ENCODE measurements at places on chromosomes 7 and 10. TPM values are rescaled to one million over a fixed set of nuclear protein-coding genes. Genes with fewer than 3 reads are reported as not detected.

Gene LIPF
- not detected for polyA plus RNA-seq

Gene ZCCHC24
- polyA plus RNA-seq = not detected

Gene CARD11
- polyA plus RNA-seq = not detected

Gene ATOH7
- 3.0 TPM for polyA plus RNA-seq

Gene DYNC1I1
- 29.6 TPM for polyA plus RNA-seq

Gene CRTAC1
- polyA plus RNA-seq = 1.1 TPM

Gene ERVW-1
- not detected for polyA plus RNA-seq

Gene SFRP5
- 1.2 TPM for polyA plus RNA-seq

Gene MMP21
- not detected for polyA plus RNA-seq

Gene AZGP1
- not detected for polyA plus RNA-seq

Gene TMEM236
- 0.10 TPM for polyA plus RNA-seq

Gene SSC4D
- polyA plus RNA-seq = not detected

Gene PALS2
- polyA plus RNA-seq = 3.8 TPM

Gene KIFBP
- polyA plus RNA-seq = 94.1 TPM

Gene NYAP1
- polyA plus RNA-seq = 70.1 TPM

Gene FAM25C
- polyA plus RNA-seq = not detected

Gene NPFFR1
- not detected for polyA plus RNA-seq

Gene MAPK8
- 189 TPM for polyA plus RNA-seq

Gene ACHE
- polyA plus RNA-seq = 12.2 TPM

Gene OR2A1
- not detected for polyA plus RNA-seq

Gene TAS2R41
- polyA plus RNA-seq = not detected

Gene AGR2
- not detected for polyA plus RNA-seq

Gene NEUROG3
- not detected for polyA plus RNA-seq

Gene POMZP3
- 1.4 TPM for polyA plus RNA-seq

Gene HOXA1
- not detected for polyA plus RNA-seq

Gene AKR1B1
- 202 TPM for polyA plus RNA-seq

Gene SPDYE9
- 0.48 TPM for polyA plus RNA-seq

Gene UCN3
- not detected for polyA plus RNA-seq

Gene SLC29A4
- 32.4 TPM for polyA plus RNA-seq

Gene PHF14
- polyA plus RNA-seq = 114 TPM

Gene CDCA7L
- 3.9 TPM for polyA plus RNA-seq

Gene COL26A1
- polyA plus RNA-seq = 39.0 TPM

Gene SUGCT
- polyA plus RNA-seq = 0.40 TPM

Gene SLC13A1
- polyA plus RNA-seq = not detected

Gene ADCK2
- polyA plus RNA-seq = 18.3 TPM

Gene NOS3
- not detected for polyA plus RNA-seq

Gene TAX1BP1
- 96.7 TPM for polyA plus RNA-seq

Gene SLC25A28
- 79.9 TPM for polyA plus RNA-seq

Gene DNAJC30
- polyA plus RNA-seq = 1.1 TPM

Gene STAG3
- not detected for polyA plus RNA-seq

Gene CALN1
- 7.8 TPM for polyA plus RNA-seq

Gene PDLIM1
- 1.5 TPM for polyA plus RNA-seq

Gene PRLHR
- polyA plus RNA-seq = 0.20 TPM

Gene CALML5
- not detected for polyA plus RNA-seq

All from neural cell (in vitro differentiated cells).